T follicular helper cell (primary cell): ENCODE measurements at places on chromosomes 7 and 10.

- DNase-seq = no peak
Observed at GRCh38 chr7:2782565-2782964, 61.5 kb downstream of the GNA12 start.

GRCh38 chr10:75180592-75180991 is 30.0 kb upstream of the VDAC2 start:
- no peak for DNase-seq

DNA sequence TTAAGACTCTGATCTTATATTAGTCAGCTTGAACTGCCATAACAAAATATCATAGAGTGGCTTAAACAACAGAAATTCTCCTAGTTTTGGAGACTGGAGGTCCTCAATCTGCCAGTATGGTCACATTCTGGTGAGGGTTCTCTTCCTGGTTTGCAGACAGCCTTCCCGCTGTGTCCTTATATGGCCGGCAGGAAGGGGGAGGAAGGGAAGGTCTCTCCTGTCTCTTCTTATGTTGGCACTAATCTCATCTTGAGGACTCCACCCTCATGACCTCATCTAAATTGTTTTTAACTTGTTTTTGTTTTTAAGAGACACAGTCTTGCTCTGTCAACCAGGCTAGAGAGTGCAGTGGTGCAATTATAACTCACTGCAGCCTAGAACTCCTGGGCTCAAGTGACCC is 53.1 kb downstream of the VPS41 start:
- DNase-seq = no peak

GRCh38 chr10:30080161-30080560 is 20.8 kb upstream of the JCAD start:
- DNase-seq = no peak
